ENCODE measurements at places on chromosomes 12 and 14. TPM values are rescaled to one million over a fixed set of nuclear protein-coding genes. Genes with fewer than 3 reads are reported as not detected.

- no peak for DNase-seq
Observed at GRCh38 chr14:99909513-99910064, 116.4 kb downstream of the EML1 start.

DNA sequence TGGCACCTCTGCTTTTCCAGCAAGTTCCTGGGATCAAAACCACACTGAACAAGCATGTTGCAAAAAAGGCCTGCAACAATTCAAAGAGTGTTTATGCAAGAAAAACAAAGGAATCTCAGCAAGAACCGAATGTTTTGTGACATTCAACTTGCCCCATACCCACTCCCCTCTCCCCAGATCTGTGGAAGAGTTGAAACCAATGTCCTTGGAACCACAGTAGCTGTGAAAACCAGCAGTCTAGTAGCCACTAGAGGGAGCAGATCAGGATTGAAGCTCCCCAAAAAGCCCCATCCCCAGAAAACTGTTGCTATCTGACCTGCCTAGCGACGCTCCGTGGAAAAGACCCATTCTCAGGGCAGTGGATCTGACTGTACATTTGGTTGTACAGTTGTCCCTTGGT is 27.1 kb downstream of the PRKAB1 start:
- peak; percentile 32 for DNase-seq

DNA sequence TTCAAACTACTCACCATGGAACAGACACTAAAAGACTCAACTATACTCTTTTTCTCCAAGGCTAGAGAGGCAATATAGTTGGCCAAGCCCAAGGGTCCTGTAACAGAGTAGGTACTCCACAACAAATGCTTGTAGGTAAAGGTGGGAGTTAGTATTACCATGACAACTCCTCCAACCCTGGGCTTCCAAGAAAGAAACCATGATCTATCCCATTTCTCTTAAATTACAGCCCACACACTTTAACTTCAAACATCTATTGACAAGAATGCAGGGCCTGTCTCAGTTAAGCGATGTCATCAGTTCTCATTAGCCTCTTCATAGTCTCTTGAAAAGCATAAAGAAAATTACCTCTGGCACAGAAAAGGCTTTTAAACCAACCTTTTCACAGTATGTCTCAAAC is 25.0 kb downstream of the ERH start:
- no peak for DNase-seq

GRCh38 chr14:105153331-105153731 is 15.2 kb downstream of the JAG2 start:
- DNase-seq: no peak

DNA sequence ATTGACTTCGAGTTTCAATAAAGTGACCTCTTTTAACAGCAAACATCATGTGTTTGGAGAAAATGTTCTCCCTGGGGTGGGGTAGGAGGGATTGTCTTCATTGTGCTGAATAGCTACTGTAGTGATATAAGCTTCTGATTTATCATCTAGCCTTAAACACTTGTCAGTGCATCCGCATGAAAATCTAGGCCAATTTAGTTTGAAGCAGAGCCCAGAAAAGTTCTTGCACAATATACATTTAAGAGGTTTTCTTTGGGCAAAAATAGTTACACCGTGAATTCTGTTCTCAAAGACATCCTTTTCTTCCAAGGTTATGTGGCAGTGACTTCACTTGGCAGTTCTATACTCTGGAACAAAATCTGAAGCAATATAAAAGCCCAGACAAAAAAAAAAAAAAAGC is 136.0 kb upstream of the IFNG-AS1 start:
- DNase-seq: no peak

DNA sequence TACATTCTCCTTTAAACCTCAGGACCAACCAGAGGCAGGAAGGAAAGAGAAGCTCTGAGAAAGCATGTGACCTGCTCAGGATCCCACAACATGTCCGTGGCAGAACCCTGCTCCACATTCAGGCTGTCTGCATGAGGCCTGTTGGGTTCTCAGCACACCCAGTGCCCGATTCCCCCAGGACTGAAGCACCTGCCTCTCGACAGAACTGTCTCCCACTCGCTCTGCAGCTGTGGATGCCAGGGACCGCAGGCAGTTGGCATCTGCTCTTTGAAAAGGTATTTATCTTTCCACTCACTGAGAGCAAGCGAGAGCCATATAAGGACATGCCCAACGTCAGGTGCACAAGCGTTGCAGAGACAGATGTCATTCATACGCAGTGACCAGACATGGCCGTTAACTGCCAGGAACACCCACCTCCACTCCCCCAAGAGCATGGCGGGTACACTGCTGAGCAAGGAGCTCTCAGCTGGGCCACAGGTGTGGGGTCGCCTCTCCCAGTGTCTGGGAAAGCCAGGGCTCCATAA is 18.9 kb downstream of the PITPNM2 start:
- no peak for DNase-seq

DNA sequence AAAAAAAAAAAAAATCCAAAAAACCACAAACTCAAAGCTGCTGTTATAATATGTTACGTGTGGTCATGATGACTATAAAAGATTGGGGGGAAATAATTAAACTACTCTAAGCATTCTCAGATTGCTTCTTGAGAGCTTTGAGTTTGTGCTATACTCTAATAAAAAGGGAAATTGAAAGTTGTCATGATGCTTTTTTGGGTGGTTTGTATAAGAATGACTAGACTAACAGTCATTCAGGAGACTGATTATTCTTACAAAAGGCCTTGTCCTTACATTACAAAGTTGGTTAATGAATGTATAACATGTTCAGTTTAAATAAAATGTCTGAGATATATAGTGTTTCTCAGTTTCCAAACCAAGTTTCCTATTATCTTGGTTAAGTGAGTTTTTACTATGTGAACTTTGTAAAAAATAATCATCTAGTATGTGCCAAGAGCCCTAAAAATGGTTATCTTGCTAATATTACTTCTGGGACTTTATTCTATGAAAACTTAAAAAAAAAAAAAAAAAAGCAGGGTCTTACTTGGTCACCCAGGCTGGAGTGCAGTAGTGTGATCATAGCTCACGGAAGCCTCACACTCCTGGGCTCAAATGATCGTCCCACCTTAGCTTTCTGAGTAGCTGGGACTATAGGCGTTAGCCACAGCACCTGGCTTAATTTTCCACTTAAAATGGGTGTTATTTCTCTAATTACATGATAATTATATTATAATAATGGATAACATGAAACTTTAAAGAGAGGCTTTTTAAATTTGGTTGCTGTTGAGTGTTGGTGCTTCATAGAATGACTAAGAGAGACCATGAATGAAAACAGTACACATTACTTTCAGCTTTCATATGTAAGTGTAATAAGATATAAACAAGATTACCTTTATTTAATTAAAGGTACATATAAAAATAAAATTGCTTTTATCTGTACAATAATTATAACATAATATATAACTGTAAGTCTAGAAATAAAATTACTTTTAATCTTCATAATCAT is 459.6 kb upstream of the RGS6 start:
- DNase-seq: no peak

NOVA1 gene
- 3.1 TPM for total RNA-seq

TCTN2 gene
- 13.9 TPM for total RNA-seq

NPAS3 gene
- 1.2 TPM for total RNA-seq

GRIP1 gene
- total RNA-seq: 8.4 TPM

POTEM gene
- total RNA-seq: not detected

TRIM9 gene
- 2.6 TPM for total RNA-seq
